ENCODE measurements at places on chromosomes 6 and 20.

- DNase-seq = no peak
These were observed 85.7 kb downstream of the MRAP2 start for GRCh38 chr6:84119277-84119676.

GRCh38 chr20:366041-366718 lies 14.4 kb upstream of the TRIB3 start:
- DNase-seq = no peak

DNA sequence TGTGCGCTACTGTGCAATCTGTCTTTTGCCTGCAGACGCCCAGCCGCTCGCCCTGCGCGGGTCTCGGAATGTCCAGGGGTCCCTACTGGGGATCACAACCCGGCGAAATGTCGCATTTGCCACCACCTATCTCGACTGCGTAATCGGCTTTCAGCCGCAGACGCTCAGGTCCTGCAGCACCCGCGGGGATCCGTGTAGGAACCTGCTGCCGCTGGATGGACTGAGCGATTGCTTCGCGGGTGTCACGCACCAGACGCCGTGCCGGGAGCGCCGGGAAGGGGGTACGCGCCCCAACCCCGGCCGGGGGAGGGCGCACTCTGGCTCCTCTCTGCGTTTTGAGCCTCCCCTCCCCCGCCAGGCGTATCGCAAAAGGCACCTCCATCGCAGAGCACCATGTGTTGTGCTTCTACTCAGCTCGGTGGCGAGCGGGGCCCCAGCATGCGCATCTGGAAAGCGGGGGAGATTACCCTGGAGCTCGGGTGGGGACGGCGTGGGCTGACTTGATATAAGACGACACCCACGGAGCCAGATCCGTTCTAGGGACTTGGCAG lies 747 bp upstream of the PTPRA start:
- peak; percentile 75 for DNase-seq

GRCh38 chr20:888057-888456 lies 28.1 kb downstream of the ANGPT4 start:
- DNase-seq = no peak

DNA sequence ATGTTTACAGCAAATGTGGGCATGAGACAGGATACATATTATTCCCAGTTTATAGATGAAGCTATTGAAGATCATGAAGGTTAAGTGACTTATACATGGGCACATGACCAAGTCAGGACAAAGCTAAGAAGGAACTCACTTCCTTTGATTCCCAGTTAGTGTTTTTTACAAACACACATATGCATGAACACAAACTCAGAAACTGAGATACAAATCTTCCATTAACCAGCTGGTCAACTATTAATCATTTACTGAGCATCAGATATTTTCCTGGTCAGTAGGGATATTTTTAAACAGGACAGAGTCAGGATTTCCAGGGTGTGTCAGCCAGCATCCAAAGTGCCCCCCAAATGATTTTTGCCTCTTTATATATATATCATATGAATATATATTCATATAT lies 222.2 kb downstream of the OGFRL1 start:
- DNase-seq = no peak

DNA sequence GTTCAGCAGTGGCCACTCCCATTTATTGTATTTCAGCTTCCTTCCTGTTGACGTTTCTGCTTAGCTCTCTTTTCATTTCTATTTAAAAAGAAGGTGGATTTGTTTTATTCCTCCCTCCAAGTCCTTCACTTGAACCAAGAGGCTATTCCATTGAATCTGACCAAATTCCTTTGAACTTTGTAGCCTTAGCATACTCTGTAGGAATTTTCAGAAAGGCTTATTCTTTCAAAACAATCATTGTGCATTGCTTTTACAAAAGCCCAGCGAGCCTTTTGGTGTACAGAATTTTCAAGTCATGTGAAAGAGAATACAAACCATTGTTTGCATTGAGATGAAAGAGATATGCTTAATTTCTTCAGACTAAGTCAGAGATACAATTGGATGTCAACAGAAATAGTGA lies 151.0 kb upstream of the INSM1 start:
- DNase-seq = no peak

- DNase-seq = no peak
These were observed 91.7 kb downstream of the COL19A1 start for GRCh38 chr6:69957985-69958559.

GRCh38 chr6:161891542-161891941 lies 617.7 kb upstream of the AGPAT4 start:
- DNase-seq = no peak

- no peak for DNase-seq
These were observed 995.9 kb upstream of the ADGRB3 start for GRCh38 chr6:67639161-67639560.

Data from right forelimb (tissue), 1 donor.